ENCODE measurements at places on chromosomes 7 and 10.
A peak's percentile ranks its signal among the peaks of the same experiment; 100 is the strongest.

- no peak for DNase-seq
Observed at GRCh38 chr10:66365686-66366085, 560.1 kb upstream of the LRRTM3 start.

DNA sequence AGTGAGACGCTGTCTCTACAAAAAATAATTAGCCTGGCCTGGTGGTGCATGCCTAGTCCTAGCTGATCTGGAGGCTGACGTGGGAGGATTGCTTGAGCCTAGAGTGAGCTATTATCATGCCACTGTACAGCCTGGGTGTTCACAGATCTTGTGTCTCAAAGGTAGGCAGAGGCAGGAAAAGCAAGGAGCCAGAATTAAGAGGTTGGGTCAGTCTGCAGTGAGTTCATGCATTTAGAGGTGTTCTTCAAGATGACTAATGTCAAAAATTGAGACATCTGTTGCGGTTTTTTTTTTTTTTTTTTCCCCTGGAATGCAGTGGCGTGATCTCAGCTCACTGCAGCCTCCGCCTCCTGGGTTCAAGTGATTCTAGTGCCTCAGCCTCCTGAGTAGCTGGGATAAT, 5.4 kb downstream of the PPIA start:
- no peak for DNase-seq

DNA sequence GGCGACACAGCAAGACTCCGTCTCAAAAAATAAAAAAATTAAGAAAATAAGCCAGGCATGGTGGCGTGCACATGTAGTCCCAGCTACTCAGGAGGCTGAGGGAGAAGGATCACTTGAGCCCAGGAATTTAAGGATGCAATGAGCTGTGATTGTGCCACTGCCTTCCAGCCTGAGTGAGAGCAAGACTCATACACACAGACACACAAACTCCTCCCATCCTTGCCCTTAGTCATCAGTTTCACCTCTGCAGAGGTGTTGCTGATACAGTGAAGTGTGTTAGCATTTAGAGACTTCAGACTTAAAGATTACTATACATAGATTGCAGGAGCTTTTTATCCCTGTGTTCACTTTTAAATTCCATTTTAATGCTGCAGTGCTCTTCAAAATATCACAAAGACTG, 5.5 kb upstream of the H2AZ2 start:
- DNase-seq: no peak

- DNase-seq: no peak
Observed at GRCh38 chr7:15158141-15158810, 255.7 kb upstream of the DGKB start.

DNA sequence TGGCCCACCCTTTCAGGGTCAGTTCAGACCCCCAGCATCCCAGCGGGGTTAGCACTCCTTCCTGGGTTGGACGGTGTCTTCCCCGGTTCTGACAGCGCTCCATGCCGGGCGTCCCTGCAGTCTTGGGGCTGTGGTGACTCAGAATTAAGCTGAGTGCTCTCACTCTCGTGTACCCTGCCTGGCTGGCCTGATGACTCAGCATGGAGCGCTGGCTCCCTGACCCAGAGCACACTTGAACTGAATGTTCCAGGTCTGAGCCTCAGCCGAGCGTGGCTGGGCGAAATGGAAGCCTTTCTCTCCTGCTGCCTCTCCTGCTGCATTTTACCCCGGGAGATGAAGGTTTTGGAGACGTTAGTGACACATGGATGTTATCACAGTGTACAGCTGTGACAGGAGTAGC, 7.1 kb downstream of the BAG3 start:
- DNase-seq: no peak

GRCh38 chr7:41028580-41028979, 674.3 kb downstream of the INHBA start:
- DNase-seq: no peak

GRCh38 chr7:94173436-94173835, 169.3 kb upstream of the BET1 start:
- DNase-seq: no peak

DNA sequence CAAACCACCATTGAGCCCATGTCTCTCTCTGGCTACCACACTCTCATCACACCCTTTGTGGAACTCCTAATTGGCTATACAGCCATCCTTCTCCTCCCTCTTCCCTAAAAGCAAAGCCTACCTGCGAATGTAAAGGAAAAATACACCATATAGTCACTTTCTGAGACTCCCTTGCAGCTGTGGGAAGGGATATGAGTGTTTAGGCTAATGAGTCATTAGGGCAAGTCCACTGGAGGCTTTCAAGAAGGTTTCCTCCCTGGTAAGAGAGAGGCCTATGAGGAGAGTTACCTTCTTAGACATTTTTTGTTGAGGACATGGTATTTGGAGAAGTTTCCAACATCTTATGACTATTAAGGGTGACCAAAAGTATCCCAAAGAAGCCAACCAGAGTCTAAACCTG, 4.1 kb upstream of the TMEM243 start:
- no peak for DNase-seq

DNA sequence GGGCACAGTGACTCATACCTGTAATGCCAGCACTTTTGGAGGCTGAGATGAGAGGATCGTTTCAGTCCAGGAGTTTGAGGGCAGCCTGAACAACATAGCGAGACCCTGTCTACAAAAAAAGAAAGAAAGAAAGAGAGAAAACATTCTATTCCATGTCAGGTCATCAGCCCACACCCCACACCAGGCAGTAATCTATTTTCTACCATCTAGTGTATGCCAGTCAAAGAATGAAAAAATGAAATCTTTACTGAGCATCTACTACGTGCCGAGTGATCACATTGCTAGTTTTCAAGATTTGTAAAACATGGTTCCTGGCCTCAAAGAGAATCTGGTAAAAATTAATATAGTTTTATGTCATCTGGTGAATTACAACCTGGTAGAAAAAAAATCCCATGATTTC, 3.1 kb upstream of the EPHB4 start:
- no peak for DNase-seq

DNA sequence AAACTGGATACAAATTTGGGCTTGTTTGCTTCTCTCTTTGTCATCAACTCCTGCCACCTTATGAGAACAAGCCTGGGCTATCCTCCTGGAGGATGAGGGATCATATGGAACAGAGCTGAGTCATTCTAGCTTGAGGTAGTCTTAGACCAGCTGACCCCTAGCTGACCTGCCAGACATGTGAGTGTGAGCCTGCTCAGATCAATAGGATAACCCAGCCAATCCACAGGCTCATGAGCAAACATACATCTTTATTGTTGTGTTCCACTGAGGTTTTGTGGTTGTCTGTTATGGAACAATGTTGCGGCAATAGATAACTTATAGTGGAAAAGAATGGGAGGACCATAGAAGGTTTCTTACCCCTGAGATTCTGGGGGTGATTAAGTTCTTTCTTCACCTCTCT, 54.5 kb upstream of the FAM180A start:
- no peak for DNase-seq

DNA sequence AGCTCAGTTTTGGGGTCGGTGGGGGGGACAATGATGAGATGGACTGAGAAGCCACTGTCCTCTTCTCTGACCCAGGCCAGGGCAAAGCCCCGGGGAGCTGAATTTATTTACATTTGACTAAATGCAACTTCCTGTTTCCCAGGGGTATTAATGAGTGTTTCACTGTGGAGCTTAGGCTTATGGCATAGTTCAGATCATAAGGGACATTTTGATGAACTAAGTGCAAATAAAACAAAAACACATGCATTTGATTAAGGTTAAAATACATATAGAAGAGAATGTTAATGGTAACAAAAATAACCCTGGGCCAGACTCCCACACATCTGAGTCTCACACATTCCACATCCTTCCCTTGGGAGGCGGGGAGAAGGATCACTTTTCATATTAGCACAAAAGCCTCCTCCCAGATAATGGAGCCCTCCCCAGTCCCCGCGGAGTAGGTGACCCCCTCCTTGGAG, 320.6 kb downstream of the FRMD4A start:
- DNase-seq: peak; percentile 83

DNA sequence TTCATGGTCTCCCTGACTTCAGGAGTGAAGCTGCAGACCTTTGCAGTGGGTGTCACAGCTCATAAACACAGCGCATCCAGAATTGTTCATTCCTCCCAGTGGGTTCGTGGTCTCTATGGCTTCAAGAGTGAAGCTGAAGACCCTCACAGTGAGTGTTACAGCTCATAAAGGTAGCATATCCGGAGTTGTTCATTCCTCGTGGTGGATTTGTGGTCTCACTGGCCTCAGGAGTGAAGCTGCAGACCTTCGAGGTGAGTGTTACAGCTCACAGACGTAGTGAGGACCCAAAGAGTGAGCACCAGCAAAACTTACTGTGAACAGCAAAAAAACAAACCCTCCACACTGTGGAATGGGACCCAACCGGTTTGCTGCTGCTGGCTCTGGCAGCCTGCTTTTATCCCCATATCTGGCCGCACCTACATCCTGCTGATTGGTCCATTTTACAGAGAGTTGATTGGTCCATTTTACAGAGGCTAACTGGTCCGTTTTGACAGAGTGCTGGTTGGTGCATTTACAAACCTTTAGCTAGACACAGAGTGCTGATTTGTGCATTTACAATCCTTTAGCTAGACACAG, 308.8 kb downstream of the PTPRN2 start:
- DNase-seq: no peak

DNA sequence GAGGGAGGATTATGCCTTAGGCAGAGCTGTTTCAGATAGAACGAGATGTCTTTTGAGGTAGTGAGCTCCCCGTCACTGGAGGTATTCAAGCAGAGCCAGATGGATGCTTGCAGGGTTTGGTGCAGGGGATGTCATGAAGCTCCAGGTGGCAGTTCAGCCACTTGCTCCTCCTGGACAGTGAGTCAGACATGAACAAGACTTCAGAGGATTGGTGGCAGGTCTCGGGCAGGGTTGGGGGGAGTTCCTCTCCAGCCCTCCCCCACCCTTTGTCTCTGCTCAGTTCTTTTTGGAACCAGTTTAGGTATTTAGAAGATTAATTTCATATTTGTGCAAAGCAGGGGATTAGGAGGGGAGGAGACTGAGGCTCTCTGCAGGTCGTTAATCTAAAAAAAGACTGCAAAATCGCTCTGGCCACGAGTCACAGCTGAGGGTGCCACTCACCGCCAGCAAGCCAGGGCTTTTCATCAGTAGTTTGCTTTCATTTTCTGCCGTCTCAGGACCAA, 21.5 kb upstream of the MYL10 start:
- DNase-seq: no peak

DNA sequence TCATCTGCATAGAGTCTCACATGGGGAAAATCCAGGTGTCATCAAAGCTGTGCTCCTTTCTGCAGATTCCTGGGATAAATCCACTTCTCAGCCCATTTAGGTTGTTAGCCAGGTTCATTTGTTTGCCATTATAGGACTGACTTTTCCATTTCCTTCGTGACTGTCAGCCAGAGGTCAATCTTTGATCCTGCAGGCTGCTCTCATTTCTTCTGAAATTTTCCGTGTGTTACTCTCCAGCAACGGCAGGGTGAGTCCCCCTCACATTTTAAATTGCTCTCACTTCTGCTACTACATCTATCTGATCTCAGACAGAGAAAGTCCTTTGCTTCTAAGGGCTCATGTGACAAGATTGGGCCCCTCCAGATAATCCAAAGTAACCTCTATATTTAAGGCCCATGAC, 150.7 kb upstream of the BET1 start:
- DNase-seq: peak; percentile 48

GRCh38 chr10:24951201-24952142, 934 bp downstream of the PRTFDC1 start:
- no peak for DNase-seq

GRCh38 chr7:154841731-154842331, 161.1 kb downstream of the PAXIP1 start:
- DNase-seq: peak; percentile 26

Measured in muscle of back (tissue), 13 donors.